ENCODE measurements at places on chromosomes 1 and 21.

DNA sequence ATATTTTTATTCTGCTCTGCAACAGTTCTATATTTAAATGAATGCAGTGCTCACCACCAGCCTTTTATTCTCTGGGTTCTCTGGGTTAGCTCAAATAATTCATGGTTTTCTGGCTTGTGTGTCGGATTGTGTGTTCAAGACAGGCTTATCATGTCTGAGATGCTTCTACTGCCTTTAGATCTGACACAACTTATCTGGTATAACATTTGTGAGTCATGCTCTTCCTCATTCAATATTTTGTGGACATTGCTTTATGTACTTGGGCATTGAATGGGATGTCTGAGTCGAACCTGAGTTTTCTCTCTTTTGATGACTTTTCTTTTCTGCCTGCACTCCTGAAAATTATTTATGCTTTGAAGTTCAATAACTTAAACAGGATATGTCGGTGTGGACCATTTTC is 17.6 kb upstream of the PKP1 start:
- DNase-seq: no peak

- DNase-seq: no peak
Observed at GRCh38 chr1:19443326-19443725, 42.0 kb downstream of the CAPZB start.

DNA sequence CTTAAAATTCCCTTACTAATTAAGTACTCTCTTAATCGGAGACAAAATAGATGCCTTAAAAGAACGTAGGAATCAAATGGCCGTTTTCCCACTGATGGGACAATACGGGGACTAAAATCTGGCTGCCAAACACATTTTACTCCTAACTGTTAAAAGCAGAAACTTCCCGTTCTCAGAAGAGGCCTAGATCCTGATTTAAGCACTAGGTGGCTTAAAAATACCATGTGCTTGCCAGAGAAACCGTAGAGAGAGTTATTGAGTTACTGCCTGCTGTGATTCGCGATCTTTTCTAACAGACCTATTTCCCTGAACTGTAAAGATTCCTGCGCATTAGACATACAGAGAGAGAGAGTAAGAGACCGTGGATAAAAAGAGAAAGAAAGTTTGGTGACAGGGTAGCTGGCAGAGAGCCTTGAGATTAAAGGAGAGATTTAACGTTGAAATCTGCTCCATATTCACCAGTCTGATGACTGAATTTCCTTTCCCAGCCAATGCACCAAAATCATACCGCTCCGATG is 54.4 kb upstream of the STUM start:
- no peak for DNase-seq

DNA sequence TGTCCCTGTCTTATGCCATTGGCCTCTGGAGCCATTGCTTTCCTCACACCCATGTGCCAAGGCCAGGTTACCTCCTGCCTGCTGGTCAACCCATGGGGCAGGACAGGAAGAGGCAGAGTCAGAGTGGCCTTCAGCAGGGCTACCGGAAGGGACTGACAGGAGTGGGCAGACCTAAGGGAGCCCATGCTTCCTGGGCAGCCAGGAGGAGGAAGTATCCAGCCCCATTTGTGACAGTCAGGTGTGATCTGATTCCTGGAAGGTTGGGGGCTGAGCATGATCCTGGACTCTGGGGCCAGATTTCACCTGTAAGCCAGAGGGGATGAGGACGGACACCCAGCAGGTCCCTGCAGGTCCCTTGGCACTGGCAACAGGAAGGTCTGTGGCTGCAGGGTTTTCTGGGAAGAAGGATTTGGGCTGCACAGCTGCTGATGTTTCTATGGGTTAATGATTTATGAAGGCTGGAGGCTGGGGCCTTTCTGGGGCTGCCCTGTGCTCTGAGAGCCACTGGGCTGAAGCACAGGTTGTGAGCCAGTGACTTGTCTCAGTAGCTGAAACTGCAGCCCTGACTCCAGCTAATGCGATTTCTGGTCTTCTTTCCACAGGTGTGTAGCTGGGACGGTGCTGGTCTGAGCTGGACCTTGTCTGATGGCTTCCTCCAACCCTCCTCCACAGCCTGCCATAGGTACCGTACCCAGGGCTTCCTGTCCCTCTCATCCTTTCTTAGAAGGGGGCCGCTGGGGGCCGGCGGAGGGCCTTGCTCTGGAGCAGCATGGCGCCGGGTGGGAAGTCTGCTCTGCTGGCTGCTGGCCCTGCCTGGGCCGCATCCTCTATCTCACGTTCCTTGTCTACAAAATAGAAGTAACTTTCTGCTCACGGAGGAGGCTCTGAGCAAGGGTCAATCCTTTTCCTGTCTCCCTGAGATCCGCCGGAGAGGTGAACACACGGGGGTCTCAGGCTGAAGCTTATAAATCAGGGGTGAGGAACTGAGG is 40.7 kb downstream of the ARHGEF10L start:
- DNase-seq: no peak

DNA sequence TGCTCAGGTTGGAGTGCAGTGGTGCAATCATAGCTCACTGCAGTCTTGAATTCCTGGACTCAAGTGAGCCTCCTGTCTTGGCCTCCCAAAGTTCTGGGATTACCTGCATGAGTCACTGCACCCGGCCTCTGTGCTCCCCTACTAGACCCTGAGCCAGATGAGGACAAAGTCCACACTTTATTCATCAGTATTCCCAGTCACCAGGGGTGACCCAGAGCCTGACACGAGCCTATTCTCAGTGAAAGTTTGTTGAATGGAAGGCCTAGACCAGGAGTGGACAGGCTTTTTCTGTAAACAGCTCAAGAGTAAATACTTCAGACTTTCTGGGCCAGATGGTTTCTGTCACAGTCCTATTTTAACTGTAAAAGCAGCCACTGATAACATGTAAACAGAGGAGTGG is 68.2 kb downstream of the MAB21L3 start:
- DNase-seq: no peak

- no peak for DNase-seq
Observed at GRCh38 chr1:31346785-31347184, 26.1 kb downstream of the FABP3 start.
